ENCODE measurements at places on chromosomes 1 and 21.

DNA sequence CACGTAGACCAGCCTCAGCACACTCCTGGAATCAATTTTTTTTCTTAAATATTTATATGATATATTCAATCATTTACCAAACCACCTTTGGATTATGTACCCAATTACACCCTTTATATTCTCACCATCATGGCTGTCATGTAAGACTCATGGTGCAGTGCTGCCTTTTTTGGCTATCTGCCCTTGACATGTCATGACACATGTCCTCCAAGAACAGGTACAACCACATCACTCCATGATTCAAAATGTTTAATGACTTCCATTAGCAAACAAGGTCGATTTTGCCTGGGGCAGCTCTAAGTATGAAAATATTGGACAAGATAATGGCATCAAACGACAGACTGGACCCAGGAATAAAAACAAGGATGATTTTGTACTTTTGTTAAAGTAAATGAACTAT lies 861.1 kb upstream of the ADAMTS5 start:
- no peak for DNase-seq

GRCh38 chr1:205247130-205247921 lies 19.6 kb downstream of the TMCC2 start:
- DNase-seq = peak; percentile 68

- DNase-seq = no peak
Observed at GRCh38 chr1:54795356-54795665, 5.8 kb downstream of the TTC22 start.

GRCh38 chr1:244349103-244349531 lies 102.6 kb downstream of the ADSS2 start:
- no peak for DNase-seq

- no peak for DNase-seq
Observed at GRCh38 chr1:181647314-181648035, 164.2 kb downstream of the CACNA1E start.

GRCh38 chr1:3166206-3166918 lies 97.4 kb downstream of the PRDM16 start:
- DNase-seq = no peak

- DNase-seq = no peak
Observed at GRCh38 chr1:159895836-159896545, 4.0 kb downstream of the CFAP45 start.

DNA sequence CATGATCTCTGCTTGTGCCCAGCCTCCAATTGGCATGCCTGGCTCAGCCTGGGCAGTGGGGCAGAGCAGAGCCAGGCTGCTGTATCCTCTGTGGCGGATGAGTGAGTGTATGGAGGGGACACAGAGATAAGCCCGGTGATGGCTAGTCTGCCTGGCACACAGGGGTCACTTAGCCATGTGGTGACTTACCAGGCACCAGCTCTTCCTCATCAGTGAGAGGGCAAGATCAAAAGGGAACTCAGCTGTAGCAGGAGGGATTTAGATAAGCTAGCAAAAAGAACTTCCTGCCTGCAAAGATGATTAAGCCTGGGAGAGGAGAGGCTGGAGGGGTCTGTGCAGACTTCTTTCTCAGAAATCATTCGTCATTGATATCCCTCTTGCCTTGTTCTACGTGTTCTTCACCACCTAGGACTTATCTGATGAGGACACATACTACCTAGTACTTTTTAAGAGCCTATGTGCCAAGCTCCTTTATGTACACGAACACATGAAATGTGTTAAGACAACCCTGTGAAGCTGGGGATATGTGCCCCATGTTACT lies 7.9 kb downstream of the KIF21B start:
- no peak for DNase-seq

- DNase-seq = no peak
Observed at GRCh38 chr1:174112489-174113162, 46.7 kb upstream of the RABGAP1L start.

GRCh38 chr1:230668227-230668626 lies 25.9 kb downstream of the COG2 start:
- no peak for DNase-seq

DNA sequence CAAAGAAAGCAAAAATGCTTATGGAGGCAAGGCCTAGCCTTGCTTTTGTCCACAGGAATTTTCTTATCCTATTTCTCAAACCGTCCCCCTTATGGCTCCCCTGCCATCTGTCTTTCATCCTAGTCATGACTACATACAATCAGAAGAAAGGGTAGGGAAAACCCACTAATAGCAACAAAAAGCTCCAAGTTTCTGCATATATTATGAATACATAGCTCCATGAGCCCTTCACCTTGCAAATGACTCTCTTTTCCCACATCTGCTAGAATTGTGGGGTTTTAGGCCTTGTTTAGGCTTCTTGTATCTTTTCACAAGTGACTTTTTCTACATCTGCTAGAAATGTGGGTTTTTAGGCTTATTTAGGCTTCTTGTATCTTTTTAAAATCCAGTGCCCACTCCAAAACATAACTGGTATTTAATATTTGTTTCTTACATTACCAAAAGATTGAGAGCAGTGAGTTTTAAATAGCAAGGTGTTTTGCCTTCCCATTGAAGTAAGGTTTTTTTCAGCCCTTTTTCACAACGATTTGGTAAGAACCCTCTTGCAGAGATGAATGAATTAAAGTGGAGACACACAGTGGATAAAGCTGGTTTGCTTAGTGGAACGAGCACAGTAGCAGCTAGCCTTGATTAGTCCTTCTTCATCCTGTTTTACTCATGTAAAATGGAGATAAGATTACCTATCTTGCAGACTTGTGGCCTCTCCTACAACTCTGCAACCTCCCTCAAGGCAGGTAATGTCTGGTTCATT lies 4.4 kb downstream of the GADD45A start:
- no peak for DNase-seq

DNA sequence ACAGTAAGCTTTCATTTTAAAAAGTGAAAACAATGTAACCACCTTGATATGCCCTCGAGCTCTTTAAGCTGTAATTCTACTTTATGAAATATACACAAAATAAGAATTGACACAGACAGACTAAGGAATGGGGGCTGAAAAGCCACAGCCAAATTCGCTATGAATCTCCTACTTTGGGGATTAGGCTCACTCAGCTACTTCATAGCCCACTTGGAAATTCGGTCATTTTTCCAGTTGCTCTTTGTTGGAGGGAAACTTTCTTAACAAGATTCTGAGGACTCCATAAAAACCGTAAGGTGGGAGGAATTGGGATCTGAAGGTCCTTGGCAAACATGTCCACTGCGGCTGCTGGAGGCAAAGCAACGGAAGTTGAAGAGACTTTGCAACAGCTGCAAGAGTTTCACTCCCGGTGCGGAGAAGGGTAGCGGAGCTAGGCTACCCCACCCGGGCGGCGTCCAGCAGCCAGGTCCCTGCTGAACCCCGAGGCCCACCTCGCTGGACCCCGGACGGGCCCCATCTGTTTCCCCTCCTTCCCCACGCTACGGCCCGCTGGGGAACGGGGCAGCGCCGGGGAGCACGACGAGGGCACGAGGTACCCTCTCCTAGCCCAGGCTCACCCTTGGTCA lies 634 bp downstream of the MYCBP start:
- DNase-seq = no peak

- DNase-seq = no peak
Observed at GRCh38 chr21:45982092-45982757, 655 bp downstream of the COL6A1 start.

DNA sequence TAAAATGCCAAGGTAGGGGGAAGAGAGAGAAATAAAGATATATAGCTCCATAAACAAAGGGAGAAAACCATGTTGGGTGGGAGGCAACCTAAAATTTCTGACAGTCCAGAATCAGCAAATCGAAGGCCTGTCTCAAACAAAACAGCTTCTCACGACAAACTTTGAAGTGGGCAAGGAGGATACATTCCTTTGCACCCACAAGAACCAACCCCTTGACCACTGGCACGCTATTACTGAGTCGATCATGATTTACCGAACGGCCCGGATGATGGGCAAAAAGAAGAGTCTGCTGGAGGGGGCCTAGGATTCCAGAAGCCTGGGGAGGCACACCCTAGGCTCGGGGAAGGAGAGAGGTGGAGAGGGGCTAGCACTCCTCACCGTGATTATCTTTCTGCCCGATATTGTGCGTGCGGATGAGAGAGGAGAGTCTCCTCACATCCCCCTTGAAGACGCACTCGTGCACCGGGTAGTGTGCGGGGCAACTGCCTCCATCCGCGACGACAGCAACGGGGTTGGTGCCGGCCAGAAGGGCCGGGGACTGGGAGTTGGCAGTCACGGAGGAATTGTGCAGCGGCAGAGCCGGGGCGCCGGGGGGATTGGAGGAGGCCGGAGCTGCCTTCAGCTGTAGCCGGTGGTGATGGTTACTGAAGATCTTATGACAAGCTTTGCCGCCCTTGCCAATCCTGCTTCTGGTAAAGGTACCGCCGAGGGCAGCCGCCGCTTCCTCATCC lies 756 bp downstream of the ANKRD13C start:
- peak; percentile 57 for DNase-seq

DNA sequence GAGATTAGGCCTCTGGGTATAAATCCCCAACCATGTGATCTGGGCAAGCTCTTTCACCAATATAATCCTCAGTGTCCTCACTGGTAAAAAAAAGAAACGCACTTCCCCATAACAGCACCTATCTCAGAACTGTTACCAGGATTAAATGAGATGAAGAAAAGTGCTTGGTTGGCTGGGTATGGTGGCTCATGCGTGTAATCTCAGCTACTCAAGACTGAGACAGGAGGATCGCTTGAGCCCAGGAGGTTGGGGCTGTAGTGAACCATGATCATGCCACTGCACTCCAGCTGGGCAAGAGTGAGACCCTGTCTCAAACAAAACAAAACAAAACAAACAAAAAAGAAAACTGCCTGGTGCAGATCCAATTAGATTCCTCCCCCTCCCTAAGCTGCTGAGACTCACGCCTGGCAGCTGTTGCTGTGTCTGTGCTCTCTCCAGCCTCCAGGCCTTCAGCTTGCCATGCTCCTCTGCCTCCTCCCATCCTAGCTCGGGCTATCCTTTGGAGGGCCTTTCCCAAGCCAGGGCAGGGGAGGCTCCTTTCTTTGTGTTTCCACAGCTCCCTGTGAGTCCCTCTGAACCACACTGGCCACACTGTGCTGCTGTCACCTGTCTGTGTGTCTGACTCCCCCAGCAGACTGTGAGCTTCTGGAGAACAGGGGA lies 19.0 kb downstream of the CYB5RL start:
- DNase-seq = no peak

- no peak for DNase-seq
Observed at GRCh38 chr21:16169102-16169511, 439.3 kb downstream of the USP25 start.

- DNase-seq = no peak
Observed at GRCh38 chr1:70737125-70737524, 310.5 kb downstream of the PTGER3 start.

- DNase-seq = no peak
Observed at GRCh38 chr1:48611841-48612240, 139.8 kb upstream of the SPATA6 start.

- DNase-seq = no peak
Observed at GRCh38 chr1:210201681-210202080, 30.9 kb upstream of the SERTAD4 start.

DNA sequence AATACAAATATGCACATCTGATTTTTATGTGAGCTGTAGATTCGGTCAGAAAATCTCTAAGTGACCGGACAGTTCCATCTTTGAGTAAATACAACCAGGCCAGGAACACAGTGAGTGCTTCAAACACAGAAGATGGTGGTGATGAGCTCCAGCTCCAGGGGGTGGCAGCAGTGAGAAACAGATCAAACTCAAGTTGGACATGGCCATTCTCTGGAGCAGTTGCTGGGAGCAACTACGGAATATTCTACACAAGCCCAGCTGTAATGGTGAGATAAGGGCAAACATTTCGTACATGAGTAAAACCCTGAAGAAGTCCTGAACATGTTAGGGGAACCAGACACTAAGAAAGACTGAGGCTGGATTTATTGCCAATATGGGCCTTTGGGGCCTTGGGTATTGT lies 100.7 kb downstream of the BARHL2 start:
- no peak for DNase-seq

GRCh38 chr1:166390366-166391033 lies 223.7 kb upstream of the FAM78B start:
- DNase-seq = no peak

DNA sequence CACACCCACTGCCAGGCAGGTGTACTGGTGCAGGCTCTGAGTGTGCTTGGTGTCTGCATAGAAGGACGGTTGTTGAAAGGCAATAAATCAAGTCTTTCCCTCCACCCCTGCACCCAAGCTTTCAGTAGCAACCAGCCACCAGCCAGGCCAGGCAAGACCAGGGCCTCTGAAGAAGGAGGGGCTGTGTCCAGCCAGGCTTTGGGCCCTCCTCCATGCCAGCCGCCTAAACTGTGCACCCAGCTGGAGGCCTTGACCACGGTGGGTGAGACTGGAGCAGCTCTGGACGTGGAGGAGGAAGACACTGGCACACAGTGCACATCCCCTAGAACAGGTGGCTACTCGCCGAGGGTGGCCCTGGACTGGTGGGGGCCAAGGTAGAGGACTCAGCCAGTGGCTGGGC lies 4.9 kb downstream of the OLIG2 start:
- no peak for DNase-seq

GRCh38 chr1:65992165-65992821 lies 199.6 kb downstream of the PDE4B start:
- DNase-seq = peak; percentile 83

DNA sequence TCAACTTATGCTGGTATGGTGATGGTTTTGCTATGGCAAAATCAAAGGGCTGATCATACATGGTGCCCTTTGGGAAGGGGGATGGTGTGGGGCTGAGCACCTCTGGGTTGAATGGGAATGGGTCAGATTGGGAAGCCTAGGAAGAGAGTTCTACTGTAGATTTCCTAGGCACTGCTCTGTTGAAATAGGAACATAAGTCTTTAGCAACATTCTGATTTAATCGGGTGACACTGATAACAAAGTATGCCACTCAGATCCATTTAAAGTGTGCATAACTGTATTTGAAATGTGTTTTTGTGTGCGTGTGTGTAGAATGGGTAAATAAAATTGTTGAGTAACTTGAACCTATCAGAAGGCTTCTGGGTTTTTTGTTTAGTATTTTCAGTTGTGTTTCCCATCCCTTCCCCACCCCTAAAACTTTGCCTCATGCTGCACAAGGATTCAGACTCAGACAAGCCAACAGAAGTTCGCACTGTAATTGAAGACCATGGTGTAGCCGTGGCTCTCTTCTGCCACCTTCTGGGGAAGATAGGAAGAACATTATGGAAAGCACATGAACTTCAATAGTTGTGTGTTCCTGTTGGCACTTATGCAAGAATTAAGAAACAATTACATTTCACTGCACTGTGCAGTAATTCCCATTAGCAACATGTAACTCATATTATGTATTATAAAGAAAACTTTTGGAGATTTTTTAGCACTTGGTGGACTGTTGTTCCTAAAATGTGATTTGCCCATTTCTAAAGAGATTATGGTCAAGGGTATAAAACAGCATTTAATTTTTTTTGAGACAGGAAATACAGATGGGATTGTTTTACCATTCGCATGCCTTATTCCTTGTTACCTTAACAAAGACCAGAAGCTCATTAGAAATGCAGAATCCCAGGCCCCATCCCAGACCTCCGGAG lies 10.9 kb upstream of the C4BPB start:
- peak; percentile 3 for DNase-seq

DNA sequence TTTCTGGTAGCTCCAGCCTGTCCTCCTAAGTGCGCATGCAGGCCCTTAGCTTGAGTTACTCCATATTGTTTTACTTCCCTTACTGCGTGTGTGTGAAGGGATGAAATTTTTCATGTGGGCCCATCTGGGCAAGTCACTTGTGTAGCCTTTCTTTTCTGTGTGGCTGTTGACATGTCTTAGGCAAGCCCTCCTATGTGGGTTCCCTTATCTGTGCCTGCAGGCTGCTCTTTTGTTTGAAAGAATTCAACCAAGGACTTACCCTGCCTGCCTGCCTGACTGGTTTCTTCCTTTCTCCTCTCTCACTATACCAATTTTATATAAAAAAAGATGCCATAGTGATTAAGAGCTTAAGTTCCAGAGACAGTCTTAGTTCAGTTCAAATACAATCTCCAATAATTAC lies 249.3 kb downstream of the ATG4C start:
- no peak for DNase-seq
